CD4-positive, alpha-beta T cell treated with Interleukin-4 for 4 hours (primary cell): ENCODE measurements at places on chromosomes 3 and 15.

- peak; percentile 37 for DNase-seq
Measured at GRCh38 chr15:73225358-73226015, 143.3 kb downstream of the HCN4 start.

DNA sequence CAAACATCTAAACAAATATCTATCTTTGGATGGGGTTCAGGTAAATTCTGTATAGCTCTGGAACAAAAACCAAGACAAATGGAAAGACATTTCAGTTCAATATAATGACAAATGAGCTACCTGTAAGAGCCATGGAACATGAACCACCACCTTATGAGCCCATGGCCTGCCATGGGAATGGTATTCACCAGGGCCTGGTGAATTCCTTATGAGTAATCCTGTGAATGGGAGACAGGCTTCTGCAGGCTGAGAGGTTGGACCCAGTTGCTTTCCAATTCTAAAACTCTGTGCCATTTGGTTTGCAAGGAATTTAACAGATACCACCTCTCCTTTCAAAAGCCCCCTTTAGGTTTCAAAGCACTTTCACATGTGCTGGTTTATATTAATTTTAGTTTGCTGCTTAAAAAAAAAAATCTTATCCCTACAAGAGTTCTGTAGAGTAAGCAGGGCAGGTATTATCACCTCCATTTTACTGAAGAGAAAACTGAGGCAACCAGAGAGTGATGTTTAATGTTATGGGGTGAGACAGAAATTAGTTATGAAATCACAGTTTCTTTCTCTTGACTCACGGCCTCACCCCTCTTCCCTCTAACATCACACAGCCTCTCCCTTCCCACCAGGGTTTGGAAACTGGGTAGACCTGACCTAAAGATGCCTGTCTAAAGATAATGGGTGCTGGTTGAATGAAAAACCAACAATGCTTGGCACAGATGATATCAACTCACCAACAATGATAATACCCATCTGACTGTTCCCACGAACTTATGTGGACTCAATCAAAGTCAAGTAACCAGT lies 397.6 kb upstream of the WNT5A start:
- DNase-seq, result no peak

- no peak for DNase-seq
Measured at GRCh38 chr3:43400167-43400566, 113.8 kb downstream of the SNRK start.

DNA sequence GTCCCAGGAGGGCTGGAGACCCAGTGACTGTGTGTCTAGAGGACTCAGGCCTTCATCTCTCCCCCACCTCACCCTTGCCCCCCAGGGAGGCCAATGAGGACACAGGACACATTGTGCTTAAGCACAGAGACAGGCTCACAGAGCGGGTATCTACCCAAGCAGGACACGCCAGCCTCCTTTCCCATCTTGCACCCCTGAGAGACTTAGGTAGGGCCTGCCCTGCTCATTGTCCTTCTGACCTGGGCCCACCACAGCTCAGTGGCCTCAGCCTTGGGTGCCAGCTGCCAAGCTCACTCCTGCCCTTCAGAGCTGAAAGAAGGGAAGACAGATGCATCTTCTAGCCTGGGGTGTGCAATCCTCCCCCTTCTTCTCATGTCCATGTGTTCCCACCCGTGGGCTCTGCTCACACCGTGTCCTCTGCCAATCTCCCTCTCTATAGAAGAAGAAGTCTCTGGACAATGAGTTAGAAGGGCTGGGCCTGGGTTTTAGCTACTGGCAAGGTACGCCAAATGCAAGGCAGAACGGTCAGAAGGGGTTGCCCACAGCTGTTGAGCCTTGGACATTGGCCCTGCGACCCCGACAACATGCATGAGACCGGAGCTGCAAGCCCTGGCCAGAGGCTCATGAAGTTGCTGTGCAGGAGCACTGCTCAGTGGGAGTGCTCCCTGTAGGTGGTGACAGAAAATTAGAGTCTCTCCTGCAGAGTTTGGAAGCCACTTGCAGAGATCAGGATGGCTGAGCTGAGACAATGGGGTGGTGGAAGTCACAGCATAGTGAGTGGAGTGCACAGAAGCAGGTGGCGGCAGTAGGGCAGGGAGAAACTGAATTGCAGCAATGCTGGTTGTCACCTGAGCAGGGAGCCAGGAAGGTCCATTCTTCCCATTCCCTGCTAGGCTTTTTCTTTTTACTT lies 32.8 kb downstream of the ACSBG1 start:
- no peak for DNase-seq

GRCh38 chr3:186380622-186381380 lies 18.8 kb upstream of the DGKG start:
- no peak for DNase-seq

- DNase-seq, result no peak
Measured at GRCh38 chr15:81492969-81493645, 119.1 kb upstream of the TMC3 start.

DNA sequence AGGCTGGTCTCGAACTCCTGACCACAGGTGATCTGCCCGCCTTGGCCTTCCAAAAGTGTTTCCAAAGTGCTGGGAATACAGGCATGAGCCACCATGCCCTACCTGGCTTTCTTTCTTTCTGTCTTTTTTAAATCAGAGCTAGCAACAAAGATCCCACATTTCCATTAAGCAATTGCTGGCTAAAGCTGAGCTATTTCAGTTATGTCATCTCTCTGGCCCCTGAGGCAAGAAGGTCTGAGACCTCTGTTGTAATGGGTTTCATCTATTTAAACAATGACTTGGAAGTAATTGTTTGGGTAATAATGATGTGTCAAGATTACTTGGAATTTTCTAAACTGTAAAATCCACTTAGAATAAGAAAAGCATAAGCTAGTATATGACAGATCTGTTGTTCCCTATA lies 30.2 kb upstream of the CRBN start:
- no peak for DNase-seq

GRCh38 chr15:51672155-51672687 lies 9.1 kb upstream of the SCG3 start:
- DNase-seq, result no peak

DNA sequence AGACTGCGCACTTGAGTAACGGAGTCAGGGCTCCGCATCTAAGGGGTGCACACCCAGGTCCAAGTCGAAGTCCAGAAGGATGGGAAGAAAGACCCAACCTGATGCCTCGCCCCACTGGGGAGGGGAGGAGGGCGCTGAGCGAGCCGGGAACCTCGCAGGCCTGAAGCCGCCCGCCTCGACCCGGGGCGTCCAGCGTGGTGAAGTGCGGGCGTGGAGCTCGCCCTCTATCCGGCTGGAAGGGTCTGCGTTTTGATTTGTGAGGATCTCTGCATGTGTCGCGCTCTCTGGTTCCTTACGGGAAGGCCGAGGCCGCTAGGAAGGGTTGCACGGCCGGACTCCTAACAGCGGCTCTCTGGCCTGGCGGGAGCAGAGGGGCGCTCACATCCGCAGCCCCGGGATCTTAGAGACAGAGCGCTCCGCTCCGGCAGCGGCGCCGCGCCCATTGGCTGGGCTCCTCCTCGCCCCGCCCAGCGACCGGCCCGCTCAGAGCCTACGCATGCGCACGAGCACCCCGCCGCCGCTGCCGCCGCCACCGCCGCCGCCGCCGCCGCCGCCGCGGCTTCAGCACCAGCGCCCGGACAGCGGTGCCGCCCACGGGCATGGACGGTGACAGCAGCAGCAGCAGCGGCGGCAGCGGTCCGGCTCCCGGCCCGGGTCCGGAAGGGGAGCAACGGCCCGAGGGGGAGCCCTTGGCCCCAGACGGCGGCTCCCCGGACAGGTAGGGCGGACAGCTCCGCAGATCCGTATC lies at the start of gene DISP2:
DISP2 (plus strand) TSS at position 497 of the 748 bp plus-strand sequence; CDS start at position 600, 103 bp downstream.
- peak; percentile 82 for DNase-seq
